ENCODE measurements at places on chromosomes 13 and 19.

GRCh38 chr13:31048521-31048920, 113.2 kb downstream of the HSPH1 start:
- no peak for DNase-seq

DNA sequence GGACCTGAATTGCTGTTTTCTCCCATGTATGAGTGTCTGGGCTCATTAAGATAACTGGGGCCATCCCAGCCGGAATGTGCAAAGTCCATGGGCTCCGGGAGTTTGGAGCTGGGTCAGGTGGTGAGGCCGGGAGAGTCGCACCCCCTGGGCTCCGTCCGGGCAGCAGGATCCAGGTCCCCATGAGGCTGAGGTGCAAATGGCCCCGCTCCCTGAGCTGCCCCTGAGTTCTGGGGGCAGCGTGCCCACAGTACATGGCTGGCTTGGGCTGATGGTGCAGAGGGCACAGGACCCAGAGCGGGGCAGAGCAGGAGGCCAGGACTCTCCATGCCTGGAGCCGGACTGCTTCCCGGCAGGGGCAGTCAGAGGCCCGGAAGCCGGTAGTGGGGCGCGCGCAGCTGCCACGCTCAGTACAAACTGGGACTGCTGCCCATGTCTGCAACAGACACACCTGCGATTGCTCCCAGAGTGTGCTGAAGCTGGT, 136.0 kb downstream of the KDM4B start:
- DNase-seq: no peak

- no peak for DNase-seq
These were observed 14.5 kb upstream of the KLK4 start for GRCh38 chr19:50925734-50926133.

- DNase-seq: no peak
These were observed 14.6 kb downstream of the JOSD2 start for GRCh38 chr19:50496189-50497021.

- DNase-seq: no peak
These were observed 38.8 kb upstream of the TUBGCP3 start for GRCh38 chr13:112626761-112627160.

DNA sequence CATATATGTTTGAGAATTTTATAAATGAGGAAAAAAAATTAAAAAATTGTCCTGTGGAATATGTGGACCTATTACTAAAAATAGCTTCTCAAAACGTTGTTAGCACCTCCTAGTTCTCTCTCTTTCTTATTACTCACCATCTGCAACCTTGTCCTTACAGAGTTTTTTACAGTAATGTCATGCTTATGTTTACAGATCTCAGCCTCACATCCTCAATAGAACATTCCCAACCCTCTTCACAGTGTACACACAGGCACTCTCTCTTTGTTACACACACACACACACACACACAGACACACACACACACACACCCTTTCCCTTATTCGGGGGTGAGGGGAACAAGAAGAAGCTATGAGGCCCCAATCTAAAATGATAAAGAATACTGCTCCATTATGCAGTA, 197.7 kb downstream of the SLITRK6 start:
- no peak for DNase-seq

DNA sequence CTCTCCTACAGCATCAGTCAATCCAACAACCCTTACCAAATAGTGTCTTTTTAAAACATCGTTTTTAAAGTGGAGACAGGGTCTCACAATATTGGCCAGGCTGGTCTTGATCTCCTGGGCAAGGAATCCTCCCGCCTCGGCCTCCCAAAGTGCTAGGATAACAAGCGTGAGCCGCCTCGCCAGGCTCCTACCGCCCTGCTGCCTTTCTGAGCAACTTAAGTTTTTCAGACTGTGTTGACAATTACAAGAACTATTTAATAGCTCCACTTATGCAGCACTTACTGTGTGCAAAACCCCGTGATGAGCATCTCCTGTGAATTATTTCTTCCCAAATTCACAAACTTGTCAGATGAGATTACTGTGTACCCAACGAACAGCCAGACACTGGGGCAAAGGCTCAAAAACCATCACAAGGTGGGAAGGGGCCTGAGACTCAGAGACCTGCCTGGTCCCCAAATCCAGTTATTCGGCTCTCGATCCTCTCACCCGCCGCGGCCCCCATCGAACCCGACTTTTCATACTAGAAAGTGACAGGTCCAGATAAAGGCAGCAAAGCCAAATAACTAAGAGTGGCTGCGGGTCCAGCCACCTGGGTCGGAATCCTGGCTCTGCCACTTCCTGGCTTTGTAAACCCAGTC, 581 bp downstream of the RPL18 start:
- no peak for DNase-seq

GRCh38 chr19:16095071-16095571, 16.6 kb upstream of the RAB8A start:
- no peak for DNase-seq

DNA sequence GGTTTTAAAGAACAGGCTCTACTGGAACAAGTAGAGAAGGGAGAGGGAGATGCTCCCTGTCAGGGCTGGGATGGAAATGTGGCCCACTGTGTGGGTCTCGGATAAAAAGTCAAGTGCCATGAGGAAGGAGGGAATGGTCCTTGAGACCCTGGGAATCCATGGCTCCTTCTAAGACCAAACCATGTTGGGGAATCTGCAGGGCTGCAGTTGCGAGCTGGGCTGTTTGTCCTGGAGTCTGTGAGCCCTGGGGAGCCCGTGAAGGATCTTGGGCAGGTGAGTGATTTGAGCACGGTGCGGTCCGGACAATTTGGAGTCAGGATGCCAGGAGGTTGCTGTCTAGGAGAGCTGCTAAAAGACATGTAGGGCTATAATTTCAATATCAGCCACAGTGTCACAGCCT, 359.4 kb downstream of the FGF9 start:
- DNase-seq: no peak

DNA sequence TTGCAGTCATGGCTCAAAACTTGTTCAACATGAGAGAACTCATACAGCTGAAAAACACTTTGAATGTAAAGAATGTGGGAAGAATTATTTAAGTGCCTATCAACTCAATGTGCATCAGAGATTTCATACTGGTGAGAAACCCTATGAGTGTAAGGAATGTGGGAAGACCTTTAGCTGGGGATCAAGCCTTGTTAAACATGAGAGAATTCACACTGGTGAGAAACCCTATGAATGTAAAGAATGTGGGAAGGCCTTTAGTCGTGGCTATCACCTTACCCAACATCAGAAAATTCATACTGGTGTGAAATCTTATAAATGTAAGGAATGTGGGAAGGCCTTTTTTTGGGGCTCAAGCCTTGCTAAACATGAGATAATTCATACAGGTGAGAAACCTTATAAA, 20.1 kb downstream of the ZNF283 start:
- DNase-seq: no peak

DNA sequence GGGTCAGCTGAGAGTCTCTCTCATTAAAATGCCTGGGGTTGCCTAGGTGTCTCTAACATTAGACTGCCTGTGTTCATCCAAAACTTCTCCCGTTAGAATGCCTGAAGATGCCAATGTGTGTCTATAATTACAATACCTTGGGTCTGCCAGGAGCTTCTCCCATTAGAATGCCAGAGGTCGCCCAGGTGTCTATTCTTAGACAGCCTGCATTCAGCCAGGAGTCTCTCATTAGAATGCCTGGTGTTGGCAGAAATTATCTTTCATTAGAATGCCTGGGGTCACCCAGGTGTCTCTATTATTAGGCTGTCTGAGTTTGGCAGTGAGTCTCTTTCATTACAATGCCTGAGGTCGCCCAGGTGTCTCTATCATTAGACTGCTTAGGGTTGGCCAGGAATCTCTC, 1560.2 kb downstream of the UQCRFS1 start:
- DNase-seq: no peak

GRCh38 chr13:31022928-31023530, 90.6 kb downstream of the TEX26 start:
- no peak for DNase-seq

- no peak for DNase-seq
These were observed 343.7 kb upstream of the ARGLU1 start for GRCh38 chr13:106911627-106912026.

DNA sequence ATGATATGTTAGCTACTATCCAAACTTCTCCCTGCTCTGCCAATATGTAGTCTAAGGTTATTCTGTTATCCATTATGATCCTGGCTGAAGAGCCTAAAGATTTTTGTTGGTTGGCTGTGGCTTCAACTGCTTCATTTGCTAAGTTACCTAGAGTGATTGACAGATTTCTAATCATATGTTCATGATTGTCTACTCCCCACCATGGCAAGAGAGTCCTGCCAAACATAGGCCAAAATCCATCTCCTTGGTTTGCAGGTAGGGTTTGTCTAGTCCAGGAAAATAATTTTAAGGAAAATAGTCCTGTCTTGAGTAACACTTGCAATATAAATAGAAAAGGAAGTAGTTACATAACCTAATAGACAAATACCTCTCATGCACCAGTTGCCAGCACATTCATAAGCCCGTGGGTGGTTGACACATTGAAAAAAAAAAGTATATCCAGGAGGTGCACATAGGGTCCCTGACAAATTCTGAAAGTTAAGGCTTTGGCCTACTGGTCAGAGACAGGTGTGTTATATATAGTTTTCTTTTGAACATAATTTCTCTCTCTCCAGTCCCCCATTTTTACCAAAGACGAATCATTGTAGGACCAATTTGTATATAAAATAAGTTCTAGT, 5.4 kb upstream of the CBY2 start:
- no peak for DNase-seq

- DNase-seq: no peak
These were observed 23.9 kb downstream of the GATAD2A start for GRCh38 chr19:19429361-19429760.

GRCh38 chr13:102220681-102221228, 181.1 kb downstream of the FGF14 start:
- no peak for DNase-seq

- DNase-seq: no peak
These were observed 624 bp downstream of the SAFB start for GRCh38 chr19:5623397-5624017.

- DNase-seq: no peak
These were observed 26.2 kb downstream of the ZNF160 start for GRCh38 chr19:53076984-53077383.

DNA sequence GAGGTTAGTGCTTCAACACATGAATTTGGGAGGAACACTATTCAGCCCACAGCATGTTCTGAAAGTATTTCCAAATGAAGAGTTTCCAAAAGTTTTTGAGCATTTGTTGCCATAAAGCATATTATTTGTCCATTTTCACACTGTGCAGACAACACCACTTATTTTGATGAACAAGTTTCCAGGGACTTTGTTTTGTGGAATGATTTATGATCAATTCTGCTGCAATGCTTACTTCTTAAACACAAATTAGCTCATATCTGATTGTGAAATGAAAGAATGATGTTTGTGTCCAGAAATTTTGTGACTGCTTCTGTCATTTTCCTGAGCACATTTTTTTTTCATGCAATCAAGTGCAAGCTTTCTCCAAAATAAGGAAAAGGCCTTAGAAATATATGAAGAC, 205.3 kb downstream of the RAP2A start:
- DNase-seq: no peak

DNA sequence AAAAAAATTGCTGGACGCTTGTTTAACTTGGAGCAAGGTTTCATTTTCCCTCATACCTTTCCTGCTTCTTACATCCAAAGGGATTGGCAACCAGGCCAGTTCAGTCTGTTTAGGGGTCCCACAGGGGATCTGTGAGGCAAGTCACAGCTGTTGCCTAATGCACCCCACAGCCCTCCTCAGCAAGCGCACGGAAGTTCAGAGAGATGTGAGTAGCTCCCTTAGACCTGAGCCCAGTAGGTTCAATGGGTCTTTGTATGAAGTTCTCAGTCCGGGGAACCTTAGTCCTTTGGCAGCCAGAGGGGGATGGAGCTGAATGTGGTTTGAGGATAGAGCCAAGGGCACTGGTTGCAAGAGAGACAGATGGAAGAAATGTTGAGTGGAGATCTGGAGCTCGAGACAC, 13.0 kb downstream of the SAMD4B start:
- no peak for DNase-seq

GRCh38 chr19:49852631-49853126, 1.7 kb downstream of the PTOV1 start:
- DNase-seq: no peak

DNA sequence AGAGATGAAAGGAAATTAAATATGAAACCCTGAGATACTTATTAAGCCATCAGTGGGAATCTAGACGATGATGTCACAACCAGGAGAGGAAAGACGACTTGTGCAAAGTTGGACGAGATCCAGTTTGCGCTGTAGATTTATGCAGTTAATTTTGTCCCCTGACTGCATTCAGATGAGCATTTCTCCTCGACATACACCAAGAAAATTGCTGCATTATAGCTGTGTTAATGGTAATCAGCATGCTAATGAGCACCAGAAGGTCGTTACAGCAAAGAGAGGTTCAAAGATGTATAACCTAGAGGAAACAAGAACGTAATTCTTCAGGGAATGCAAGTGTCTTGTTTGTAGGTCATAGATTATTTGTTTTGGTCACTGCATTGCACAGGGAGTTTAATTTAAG, 371.7 kb downstream of the RBM26 start:
- DNase-seq: no peak

GRCh38 chr19:45994456-45994997, 740 bp upstream of the CCDC61 start:
- no peak for DNase-seq

All from activated gamma-delta T cell treated with Interleukin-2 at 50 U/mL for 16 hours (primary cell).